ENCODE measurements at places on chromosomes 4 and X.

DNA sequence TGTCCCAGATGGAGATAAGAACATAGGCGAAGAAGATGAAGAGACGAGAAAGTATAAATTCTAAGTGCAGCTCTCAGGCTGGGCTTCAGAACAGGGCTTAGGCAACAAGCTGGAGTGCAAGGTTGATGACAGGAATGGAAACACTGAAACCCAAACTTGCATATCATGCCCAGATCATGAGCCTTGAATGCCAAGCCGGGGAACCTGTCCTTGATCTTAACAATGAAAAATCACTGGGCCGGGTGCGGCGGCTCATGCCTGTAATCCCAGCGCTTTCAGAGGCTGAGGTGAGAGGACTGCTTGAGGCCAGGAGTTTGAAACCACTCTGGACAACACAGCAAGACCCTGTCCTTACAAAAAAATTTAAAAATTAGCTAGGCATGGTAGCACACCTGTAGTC lies 17.2 kb downstream of the AFAP1 start:
- DNase-seq = no peak

- peak; percentile 52 for DNase-seq
These were observed 38.5 kb upstream of the TAPT1 start for GRCh38 chr4:16264798-16265197.

GRCh38 chr4:110154582-110154981 lies 43.8 kb downstream of the ELOVL6 start:
- DNase-seq = peak; percentile 9

- no peak for DNase-seq
These were observed 31.7 kb upstream of the INTU start for GRCh38 chr4:127601029-127601428.

DNA sequence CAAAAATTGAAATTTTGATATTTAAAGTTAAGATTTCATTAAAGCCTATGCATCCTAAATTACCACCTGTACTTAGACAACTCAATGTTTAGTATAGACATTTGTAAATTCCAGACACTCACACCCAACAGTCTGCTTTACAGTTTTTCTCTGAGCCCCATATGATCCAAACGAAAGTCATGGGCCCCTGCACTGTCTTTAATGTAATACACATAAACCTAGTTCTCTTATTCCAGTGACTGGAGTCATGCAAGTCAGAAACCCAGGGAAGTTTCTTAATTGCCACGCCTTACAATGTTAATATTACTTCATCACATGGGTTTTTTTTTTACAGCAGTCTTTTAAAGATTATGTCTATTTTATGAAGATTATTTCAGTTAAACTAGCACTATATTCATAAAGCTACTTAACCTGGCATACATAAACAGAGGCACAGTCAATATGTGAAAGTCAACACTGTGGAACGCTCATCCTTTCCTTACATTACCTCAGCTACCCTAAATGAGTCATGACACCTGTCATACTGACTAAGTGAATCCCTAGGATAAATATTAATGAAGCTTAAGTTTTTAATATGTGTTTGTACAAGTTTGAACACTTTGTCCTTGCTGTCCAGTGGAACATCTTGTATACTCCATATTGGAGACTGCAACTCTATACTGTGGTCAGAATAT lies 67.7 kb upstream of the H2AZ1 start:
- DNase-seq = no peak

DNA sequence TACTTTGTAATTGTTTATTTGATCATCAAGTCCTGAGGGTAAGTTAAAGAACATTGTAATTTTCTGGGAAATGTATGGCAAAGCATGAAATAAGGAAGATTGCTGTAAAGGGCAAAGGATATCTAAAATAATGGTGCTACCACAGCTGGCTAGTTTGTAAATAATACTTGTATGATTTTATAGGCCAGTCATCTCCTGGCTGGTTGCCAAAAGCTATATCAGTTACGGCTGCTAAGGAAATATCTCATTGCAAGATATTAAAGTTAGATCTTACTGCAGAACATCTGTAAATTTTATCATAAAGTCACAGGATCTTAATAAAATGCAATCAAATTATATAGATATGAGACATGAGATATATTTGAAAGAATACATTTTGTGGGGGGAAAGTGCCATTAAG lies 150.8 kb upstream of the CXCL13 start:
- DNase-seq = no peak

DNA sequence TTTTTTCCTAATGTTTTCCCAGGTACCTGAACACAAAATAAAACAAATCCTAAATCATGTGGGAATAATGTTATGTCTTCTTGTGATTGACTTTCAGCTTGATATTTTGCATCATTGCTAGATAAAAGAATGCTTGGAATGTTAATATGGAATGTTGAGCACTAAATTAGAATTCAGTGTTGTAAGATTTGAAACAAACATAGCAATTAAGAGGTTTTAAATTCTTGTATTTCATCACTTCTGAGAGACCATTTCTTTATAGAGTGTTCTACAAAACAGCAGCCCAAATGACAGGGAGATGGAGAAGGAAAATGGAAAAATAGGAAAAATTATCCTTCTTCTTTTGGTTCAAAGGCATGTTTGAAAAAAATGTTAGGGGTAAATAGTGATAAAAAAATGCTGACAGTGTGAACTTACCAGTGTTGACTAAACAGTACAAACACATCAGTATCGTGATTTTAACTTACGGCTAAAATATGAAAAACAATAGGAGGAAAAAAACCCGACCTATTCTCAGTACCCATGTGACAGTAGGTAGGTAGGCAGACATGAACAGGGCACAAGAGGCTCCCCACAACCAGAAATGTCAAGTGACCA lies 102.6 kb upstream of the PDE5A start:
- DNase-seq = no peak

DNA sequence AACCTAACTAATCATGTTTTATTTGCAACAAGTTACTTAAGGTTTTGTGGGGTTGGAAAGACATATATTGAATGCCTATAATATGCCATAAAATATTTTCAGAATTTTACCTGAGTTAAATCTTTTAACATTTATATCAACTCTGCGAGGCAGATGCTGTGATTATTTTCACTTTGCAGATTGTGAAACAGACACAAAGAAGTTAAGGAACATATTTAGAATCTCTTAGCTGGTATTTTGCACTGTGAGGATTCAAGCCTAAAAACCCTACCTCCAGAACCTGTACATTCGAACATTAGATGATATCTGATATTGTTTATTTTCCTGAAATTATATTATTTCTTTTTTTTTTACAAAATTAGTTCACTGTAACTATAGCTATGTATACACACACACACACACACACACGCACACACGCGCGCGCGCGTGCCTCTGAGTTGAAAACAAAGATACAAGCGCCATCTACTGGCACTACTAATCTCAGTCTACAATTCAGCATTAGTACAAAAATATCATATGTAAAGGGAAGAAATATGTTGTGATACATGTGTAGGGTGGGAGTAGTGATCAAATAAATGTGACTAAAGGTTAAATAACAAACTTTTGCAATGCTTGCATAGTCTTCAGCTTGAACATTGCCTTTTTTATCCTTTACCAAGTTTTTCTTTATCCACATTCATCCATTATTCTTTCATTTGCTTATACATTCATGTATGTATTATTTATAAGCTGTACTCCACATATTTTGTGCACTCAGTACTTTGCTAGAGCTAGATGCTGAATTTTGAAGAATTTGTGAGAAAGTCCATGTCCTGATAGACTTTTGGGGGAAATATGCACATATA lies 61.5 kb downstream of the ANXA10 start:
- peak; percentile 61 for DNase-seq

GRCh38 chrX:46703980-46704379 lies 54.9 kb downstream of the SLC9A7 start:
- DNase-seq = no peak

DNA sequence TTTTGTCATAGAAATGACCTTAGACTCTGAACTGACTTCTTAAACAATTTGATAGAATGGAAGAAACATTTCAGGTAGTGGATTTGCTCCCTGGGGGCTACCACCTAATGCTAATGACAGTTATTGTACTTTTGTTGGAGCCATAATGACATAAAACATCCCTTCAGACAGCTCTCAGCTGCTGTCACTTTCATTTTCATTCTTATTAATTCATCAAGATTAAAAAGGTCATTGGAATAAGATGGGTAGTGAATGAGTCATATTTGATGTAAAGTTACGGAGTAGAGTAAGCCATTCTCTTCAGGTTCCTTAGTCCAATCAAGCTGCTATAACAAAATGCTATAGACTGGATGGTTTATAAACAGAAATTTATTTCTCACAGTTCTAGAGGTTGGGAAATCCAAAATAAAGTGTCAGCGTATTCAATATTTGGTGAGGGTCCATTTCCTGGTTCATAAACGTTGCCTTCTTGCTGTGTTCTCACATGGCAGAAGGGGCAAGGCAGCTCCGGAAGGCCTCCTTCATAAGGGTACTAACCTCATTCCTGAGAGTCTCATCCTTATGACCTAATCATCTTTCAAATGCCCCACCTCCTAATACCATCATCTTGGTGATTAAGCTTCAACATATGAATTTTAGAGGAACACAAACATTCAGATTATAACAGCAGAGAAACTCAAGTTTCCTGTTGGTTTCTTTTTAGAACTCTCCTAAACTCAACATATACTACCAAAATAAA lies 268.5 kb downstream of the ARAP2 start:
- DNase-seq = no peak

DNA sequence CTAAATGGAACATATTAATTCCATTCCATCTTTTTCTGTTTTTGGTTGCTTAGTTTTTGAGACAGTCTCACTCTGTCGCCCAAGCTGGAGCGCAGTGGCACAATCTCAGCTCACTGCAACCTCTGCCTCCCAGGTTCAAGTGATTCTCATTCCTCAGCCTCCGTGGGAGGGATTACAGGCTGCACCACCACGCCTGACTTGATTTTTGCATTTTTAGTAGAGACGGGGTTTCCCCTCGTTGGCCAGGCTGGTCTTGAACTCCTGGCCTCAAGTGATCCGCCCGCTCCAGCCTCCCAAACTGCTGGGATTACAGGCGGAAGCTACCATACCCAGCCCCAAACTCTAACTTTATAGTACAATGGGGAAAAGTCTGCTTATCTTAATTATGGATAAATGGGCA lies 11.2 kb downstream of the HNRNPD start:
- DNase-seq = no peak

- no peak for DNase-seq
These were observed 32.2 kb downstream of the PLS3 start for GRCh38 chrX:115592997-115593734.

GRCh38 chr4:83779103-83780052 lies 243.5 kb downstream of the GPAT3 start:
- no peak for DNase-seq

DNA sequence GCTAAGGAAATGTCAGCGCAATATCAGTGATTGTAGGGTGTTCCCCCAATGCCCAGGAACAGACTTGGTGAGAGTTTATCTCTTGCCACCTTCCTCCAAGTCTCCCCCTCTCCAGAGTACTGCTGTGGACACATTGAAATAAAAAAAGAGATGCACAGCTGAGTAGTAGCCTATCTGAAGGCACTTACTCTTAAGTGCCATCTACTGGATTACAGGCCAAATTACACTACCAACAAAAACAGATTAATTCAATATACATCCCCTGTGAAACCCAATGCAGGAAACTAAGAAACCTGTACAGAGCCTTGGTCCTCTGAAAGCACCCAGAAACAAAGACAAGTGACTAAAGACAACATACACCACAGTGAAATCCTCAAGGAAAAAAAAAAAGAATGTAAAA lies 460.3 kb downstream of the ZIC3 start:
- no peak for DNase-seq

DNA sequence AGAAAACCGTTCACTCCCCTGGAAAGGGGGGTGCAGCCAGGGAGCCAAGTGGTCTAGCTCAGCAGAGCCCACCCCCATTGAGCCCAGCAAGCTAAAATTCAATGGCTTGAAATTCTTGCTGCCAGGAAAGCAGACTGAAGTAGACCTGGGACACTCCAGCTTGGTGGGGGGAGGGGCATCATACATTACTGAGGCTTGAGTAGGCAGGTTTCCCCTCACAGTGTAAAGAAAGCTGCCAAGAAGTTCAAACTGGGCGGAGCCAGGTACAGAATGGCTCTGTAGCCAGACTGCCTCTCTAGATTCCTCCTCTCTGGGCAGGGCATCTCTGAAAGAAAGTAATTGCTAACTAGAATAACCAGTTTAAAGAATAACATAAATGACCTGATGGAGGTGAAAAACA lies 372.3 kb upstream of the F9 start:
- no peak for DNase-seq

DNA sequence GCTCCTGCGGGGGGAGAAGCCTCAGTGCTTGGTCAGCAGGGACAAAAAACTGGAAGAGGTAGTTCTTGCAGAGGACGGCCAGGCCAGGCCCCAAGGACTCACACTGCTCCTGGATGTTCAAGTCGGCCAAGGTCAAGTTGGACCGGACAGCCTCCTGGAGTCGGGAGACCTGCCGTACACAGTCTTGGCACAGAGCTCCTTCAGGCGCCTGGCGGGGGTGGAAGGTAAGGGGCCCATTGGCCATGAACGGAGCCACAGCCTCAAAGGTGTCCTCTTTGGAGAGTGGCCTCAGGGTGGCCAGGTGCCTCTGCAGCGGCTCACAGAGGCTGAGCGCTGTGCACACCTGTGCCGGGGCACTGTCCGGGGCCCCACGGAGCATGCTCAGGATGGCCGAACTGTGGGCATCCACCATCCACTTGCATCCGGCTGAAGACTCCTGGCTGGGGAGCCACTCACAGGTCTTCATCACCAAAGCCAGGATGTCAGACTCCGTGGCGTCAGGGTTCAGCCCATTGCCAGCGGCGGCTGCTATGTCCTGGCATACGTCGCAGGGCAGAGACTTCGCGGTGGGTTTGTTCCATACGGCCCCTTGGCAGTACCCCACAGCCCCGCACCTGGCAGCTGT lies 477 bp downstream of the PSAPL1 start:
- no peak for DNase-seq

DNA sequence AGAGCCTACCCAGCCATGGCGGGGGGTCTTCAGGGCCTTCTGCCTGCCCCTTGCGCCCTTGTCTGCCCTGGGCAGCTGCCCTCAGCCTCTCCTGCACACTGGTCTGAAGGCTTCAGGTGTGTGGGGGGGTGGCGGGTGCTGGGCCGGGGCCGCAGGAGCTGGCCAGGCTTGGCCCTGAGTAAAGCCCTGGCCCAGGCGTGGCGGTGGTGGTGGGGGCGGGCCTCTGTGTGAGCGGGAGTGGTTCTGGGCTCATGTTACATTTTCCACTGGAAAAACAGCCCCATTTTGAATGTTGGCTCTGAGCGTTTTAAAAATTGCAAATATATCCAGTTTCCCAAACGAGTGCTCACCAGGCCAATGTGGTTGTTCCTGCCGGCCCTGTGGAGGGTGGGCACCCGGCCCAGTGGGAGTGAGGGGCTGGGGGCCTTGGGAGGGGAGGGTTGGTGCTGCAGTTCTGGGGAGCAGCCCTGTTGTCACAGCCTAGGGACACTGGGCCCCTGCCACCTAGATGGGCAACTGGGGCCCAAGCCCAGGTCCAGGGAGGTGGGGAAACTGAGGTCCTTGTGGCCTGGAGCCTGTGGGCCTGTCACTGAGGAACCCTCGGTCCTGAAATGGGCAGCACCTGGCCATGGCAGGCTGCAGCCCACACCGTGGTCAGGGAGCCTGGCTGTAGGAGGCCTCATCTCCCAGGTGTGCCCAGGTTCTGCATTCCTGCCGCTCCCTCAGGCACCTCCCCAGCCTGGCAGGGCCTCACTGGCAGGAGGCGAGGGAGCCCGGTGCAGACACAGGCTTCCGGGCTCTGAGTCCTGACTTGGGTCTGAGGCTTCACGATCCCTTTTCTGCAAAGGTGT lies 28.3 kb downstream of the FGFRL1 start:
- DNase-seq = no peak

GRCh38 chr4:55348466-55348865 lies 2.4 kb downstream of the SRD5A3 start:
- DNase-seq = no peak

All from CD4-positive, alpha-beta T cell treated with Interleukin-10 for 1 hour (primary cell).